ENCODE measurements at places on chromosomes 6 and 20.

DNA sequence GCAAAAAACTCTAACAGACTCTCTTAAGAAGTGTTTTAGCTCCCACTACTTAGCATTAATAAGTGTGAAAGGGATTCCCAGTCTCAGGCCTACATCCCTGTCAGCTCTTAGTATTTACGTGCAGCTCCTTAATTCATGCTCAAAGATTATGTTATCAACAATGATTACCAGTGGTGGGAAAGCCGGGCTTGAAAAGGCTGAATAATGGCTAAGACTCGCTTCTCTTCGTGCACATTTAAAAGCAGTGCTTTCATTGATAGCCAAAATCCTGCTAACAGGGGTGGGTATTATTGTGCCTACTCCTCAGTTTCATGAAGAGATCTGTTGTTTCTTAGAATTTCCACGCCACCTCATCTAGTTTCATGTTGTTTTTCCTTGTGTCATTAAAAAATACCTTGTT, 518.8 kb downstream of the GRIK2 start:
- DNase-seq = no peak

- no peak for DNase-seq
These were observed 5.0 kb downstream of the GNAS-AS1 start for GRCh38 chr20:58845706-58846105.

DNA sequence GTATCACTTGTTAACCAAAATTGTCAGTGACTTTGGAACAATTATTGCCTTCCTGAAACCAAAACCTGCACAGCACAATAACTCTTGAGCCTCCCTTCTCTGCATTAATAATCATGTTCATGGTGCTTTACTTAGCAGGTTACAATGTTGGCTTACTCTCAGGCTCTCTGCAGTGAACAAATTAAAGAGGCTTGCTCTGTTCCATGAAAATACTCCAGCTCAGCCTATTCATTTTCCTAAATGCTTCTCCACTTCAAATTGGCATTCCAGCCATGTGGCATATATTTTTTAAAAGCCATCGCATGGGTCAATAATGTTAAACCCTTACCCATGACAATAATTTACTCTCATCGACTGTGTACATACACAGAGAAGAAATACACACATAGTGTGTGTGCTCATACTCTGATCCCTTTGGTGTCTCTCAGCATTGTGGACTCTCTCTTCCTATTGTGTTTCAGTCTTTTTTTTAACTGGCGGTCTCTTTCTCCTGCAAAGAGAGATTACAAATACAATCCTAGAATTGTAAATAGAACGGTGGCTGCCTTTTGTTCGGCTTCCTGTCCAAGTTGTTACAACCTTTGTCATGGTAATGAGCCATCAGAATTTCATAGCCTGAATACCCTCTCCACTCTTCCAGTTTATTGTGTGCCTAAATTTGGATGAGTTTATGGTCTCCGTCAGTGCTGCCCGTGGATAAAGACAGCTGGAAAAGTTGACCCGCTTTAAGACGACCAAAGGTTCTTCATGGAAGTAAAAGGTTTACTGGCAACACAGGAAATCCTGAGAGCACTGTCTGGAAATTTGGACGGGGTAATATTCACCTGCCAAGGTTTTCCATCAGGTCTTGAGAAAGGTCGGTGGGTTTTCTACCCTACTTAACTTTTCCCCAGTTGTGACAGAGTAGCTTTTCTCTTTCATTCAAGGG, 263.6 kb downstream of the CD83 start:
- no peak for DNase-seq

DNA sequence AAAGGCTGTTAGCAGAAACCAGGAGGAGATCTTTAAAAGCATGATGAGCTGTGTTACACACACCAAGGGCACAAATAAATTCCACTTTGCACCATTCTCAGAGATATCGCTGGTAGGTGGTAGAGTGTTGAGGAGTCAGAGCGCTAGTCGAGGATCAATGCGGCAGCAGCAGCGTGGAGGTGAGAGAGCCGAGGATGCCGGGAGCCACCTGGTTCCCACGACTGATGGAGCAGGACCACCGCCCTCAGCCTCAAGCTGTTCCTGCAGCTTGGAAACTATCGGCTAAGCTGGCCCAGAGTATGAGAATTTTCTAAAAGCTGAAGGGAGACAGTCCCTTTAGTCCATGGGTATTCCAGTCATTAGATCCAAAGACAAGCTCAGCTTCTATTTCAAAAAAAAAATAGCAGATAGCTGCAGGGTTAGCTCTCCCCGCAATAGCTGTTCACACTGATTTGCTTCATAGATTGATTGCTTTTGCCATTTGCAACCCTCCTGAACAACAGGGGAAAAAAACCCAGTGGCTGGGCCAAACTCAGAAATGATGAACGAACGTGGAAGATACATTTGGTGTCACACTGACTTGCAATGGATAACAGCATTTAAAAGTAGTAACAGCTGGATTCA, 106.2 kb downstream of the LCA5 start:
- no peak for DNase-seq

GRCh38 chr6:30259140-30260035, 46.2 kb upstream of the TRIM26 start:
- peak; percentile 92 for DNase-seq

- DNase-seq = no peak
These were observed 110.5 kb upstream of the CARMIL1 start for GRCh38 chr6:25168637-25169036.

DNA sequence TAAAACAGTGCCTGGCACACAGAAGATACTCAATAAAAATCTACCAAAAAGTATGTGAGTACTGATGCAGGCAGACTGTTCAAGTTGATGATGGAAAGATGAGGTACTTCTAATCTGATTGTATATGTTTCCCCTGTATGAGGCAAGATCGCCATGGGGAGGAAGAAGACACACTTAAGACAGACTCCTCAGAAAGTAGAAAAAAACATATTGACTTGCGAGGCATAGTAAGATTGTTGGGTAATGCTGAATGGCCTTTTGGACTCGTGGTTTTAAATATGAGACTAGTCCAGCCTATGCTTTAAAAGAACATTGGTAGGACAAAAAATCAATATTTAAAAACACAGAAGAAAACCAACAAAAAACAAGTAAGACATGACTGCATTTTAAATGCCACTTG, 72.6 kb downstream of the SHPRH start:
- DNase-seq = no peak
